ENCODE measurements at places on chromosomes 13 and 19.

- no peak for DNase-seq
These were observed 178.3 kb downstream of the IRS2 start for GRCh38 chr13:109608059-109608458.

GRCh38 chr13:27186295-27186694 is 14.7 kb upstream of the USP12 start:
- DNase-seq = no peak

DNA sequence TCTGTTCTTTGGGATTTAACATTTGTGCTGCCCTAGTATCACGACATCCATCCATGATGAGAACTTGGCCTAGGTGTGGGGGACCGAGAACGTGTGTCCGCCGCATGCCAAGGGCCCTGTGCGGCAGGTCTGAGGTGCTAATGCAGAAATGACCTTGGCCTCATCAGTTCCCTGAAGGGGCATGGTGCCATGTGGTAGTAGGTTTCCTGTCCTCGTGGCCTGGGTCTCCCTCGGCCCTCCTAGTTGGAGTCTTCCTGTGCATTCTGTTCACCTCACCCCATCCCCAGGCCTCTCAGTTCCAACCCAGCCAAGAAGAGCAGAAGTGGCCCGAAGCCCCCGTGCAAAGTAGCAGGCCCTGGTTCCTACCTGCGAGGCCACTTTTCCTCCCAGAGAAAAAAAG is 59.8 kb downstream of the GGACT start:
- DNase-seq = no peak

DNA sequence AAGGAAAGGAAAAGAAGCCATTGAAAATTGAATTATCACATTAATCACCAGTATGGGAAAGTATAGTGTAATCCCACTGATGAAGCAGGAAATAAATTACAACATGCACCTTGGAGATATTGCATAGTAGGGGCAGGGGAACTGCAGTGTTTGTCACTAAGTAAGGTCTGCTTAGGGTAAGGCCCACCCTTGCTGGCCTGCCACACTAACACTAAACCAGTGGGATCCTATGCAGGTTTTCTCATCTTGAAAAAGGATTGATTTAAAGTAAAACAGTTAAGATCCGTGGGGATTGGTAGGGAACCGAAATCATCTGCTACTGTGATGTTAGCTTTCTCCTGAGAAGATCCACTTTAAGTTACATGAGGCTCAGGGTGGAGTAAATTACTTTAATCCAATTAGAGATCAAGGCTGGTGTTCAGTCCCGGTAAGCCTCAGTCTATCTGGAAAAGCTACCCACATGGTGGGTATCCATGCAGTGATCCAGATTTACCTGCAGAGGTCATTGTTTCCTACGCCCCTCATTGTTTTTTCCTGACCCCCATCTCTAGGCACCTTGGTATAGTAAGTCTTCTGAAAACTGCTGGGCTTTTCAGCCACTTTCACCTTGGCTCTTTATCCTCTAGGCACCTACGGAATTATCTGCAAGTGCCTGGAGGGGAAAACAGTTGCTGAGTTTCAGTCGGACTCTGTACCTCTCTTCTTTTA is 1014.9 kb upstream of the ATXN8OS start:
- no peak for DNase-seq

- DNase-seq = no peak
These were observed 2.8 kb upstream of the ANGPTL8 start for GRCh38 chr19:11236324-11237301.

DNA sequence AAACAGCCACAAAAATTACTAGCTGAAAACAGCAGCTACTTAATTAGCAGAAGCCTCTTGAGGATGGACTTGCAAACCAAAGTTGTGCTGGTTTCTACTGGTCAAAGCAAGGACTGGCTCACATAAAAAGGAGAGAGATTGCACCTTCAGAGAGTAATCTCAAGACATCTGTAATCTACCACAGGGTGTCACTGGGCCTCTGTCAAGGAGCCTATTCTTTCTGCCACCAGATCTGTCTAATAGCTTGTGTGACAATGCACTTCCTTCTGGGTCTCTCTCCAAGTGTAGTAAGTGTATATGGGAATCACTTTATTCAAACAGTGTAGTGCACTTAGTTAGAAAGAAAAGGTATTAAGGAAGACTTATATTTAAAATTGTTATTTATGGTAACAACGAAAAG is 24.4 kb upstream of the ZNF561 start:
- DNase-seq = no peak

DNA sequence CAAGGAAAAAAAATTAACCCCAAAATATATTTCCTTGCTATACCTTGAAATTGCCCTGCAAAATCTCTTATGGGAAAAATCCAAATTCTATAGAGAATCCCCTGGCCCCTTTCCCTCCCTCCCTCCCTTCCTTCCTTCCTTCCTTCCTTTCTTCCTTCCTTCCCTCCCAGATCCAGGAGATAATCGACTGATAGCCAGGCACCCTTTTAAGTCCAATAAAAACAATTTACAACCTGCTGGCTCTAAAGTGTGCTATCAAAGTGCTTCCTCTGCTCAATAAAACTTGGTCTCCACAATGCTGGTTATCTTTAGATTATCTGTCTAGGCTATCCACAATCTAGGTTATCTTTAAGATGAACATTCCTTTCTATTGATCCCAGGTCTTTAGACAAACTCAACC is 83.1 kb upstream of the TUBA3C start:
- DNase-seq = no peak

Data from right kidney (tissue), 9 donors.